EL (cell line): ENCODE measurements at places on chromosomes 4 and X.

DNA sequence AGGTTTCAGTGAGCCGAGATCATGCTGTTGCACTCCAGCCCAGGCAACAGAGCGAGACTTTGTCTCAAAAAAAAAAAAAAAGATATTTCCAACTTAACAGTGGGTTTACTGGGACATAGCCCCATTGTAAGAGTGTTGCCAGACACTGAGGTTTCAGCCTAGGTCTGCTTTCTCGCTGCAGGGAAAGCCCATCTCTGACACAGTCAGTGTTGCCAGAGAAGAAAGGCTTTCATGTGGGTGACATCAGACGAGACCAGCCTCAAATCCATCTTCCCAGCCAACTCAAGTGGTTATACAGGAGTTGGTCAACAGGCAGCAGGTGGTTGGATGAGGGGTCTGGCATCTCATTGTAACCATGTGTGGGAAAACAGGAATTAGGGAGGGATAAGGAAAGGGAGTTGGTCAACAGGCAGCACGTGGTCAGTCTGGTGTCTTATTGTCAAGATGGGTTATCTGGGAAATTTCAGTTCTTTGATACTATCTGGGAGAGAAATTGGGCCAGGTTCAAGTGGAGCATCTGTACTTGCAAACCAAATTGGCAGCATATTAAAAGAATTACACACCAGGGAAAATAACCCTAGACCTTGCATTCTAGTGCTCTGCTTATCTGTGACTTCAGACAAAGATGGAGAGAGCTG lies 41.1 kb downstream of the NELFA start:
- no peak for DNase-seq

- no peak for DNase-seq
Measured at GRCh38 chrX:132444936-132445335, 43.9 kb downstream of the MBNL3 start.

DNA sequence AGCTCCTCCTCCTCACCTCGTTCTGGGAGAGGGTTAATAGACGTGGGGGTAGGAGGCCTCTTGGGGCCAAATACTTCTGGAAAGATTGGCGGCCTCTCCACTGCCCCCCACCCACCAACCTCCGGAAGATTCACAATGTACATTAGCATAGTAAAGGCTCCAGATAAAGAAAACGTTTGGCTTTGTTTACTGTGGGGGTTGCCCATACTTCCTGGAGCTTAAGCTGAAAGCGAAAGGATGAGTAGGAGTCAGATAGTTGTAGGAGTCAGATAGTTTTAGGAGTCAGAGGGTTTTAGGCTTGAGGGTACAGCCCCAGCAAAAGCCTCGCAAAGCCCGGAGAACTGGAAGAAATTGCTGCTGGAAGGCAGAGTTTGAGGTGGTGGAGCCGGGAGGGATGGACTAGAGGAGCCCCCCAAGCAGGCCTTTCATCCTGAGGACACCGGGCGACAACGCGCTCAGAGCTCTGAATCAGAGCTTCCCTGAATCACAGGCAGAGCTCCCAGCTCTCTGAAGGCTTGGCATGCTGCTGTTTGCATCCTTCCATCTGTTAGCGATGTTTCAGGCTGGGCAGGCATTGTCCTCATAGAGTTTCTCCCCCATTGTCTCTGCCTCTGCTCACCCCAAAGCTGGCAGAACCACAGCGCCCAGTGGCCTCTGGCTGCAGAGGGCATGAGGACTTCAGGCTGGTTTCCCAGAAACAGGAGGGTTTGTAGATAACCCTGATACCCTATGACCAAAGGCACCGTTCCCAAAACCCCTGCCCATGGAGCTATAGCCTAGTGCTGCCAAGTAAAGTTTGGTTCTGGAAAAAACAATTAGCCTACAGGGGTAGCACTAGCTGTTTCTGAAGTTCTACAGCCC lies 280.7 kb downstream of the BCOR start:
- DNase-seq: peak; percentile 3

- peak; percentile 3 for DNase-seq
Measured at GRCh38 chr4:126137782-126138170, 823.0 kb downstream of the FAT4 start.

- no peak for DNase-seq
Measured at GRCh38 chr4:102560115-102560514, 59.0 kb downstream of the NFKB1 start.

GRCh38 chrX:153494541-153495361 lies at the start of gene BGN:
BGN (plus strand) TSS chrX:153494980; CDS start chrX:153504632, 9,652 bp downstream.
- DNase-seq: peak; percentile 65

DNA sequence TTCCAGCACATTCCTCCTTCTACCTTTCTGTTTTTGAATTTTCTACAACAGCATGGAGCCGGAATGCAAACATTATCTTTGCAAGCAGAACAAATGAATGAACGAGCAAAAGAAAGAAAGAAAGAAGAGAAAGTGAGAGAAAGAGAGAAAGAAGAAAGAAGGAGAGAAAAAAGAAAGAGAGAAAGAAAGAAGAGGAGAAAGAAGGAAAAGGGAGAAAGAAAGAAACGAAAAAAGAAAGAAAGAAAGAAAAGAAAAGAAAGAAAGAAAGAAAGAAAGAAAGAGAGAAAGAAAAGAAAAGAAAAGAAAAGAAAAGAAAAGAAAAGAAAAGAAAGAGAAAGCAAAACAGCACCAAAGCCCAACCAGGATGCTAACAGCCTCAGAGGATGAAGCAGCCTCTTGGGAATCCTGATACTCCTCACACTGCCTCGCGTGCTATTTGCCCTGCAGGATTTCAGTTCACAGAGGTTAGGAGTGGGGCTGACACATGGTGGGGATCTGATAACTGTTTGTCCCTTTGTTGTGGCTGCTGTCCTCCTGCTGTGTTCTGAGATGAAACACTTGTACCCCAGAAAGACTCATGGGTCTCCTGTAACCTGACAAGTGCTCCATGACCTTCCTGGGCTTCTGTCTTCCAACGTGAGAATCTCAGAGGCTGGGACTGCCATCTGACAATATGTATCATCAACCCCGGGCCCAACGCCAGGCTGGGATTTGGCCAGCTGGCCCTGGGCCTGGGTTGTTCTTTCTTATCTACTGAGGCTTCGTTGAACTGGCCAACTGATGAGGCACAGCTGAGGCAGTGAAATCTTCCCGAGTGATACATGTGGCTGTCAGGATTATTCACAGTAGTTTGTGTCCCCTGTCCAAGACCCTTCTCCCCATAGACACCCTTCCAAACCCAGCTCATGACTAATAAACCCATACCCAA lies 61.0 kb downstream of the SEPSECS start:
- peak; percentile 80 for DNase-seq
